ENCODE measurements at places on chromosomes 1 and 21.

GRCh38 chr1:204294357-204294756, 65.4 kb downstream of the PLEKHA6 start:
- DNase-seq, result peak; percentile 93

GRCh38 chr1:184110272-184111204, 59.0 kb downstream of the TSEN15 start:
- no peak for DNase-seq

DNA sequence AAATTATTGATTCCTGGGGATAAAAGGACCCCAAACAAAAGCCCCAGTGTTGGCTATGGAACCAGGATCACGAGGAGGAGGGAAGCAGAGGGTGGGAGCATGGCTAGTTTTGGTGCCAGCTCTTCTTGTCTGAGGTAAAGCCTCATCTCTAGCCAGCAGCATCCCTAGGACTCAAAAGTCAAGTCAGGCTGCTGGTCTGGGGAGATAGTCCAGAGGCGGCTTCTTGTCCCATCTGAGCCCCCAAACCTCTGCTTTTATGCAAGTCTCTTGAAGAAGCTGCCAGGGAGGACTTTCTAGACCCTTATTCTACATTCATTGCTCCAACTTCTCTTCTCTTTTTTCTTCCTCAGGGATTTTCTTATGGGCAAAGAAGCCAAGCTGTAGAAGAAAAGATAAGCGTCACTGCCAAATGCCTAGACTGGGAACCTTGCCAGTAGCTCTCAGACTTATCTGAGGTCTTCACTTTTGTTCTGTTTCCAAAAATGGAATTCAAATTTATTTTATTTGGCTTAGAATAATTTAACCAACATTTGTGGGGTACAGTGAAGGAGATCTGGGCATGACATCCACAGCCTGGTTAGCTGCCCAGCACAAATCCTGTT, 6.9 kb upstream of the ANKRD35 start:
- DNase-seq, result peak; percentile 51

DNA sequence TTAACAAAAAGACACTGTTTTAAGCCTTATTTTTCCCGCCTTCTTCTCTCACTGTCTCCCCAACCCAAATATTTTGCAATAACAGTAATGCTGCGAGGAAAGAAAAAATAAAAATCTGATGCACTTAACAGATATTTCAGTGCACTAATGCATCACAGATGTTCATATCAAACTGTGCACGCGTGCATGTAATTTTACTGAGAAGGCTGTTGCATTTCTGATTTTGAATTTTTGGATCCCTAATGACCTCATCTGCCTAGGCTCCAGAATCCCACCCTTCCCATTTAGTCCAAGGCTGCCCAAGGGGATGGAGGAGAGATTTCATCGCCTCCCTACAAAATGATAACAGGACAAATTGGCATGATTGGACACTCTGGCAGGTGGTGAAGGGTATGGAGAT, 5.5 kb downstream of the TRABD2B start:
- peak; percentile 26 for DNase-seq

GRCh38 chr1:221634606-221635005, 107.3 kb downstream of the DUSP10 start:
- no peak for DNase-seq

- DNase-seq, result no peak
These were observed 3.7 kb downstream of the MATN1 start for GRCh38 chr1:30719406-30720270.

DNA sequence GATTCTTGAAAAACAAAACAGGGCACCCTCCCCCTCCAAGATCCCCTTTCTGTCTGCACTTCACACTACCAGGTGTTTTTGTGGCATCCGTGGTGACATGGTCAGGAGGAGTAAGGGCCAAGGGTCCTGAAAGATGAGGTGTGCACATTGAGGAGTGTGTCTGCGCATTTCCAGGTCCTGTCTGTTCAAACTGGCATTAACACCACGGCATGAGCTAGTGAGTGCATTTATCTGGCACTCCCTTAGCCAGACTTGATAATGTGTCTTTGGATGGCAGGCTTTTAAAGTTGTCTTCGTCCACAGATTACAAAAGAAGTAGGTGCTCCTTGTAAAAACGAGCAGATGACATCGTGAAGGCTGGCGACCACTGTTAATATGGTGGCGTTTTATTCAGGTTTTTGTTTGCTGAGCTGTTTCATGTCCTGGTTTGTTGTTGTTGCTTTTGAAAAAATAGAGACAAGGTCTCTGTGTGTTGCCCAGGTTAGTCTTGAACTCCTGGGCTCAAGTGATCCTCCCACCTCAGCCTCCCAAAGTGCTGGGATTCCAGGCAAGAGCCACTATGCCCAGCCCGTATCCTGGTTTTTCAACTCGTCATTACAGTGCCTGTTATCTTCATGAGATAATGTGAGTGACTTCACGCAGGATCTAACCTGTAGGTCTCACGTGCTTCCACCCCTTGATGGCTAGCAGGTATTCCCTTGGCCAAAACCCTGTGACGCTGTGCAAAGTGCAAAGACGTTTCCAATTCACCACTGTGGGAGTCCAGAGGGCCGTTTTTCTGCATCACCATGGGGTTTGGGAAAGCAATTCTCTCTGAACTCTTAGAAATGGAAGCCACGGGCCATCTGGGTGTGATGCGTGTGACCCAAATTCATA, 4.2 kb downstream of the TMEM51 start:
- no peak for DNase-seq

DNA sequence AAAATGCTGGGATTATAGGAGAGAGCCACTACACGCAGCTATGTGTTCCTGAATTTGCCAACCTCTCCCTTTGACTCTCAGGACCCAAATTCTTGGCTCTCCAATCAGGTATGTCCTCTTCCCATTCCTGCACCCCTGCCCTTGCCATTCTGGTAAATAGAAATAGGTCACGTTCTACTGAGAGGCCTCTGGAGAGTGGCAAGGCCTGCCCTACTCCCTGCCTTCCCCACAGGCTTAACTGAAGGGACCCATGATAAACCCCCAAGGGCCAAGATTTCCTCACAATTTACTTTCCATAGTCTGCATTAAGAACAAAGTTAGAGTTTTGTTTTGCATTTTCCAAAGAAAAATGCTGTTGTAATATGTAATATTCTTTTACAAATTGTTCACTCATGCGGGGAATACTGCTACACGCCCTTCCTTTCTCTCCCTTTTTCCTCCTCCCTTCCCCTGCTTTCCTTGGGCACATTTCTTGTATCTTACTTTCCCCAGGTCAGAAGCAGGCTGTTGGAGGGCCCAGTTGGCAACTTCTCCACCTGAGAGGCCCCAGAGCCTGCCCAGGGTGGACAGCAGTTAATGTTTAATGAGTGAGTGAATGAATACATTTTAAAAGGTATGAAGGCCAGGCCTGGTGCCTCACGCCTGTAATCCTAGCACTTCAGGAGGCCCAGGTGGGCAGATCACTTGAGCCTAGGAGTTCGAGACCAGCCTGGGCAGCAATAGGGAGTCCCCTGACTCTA, 33.9 kb upstream of the PUM1 start:
- no peak for DNase-seq

GRCh38 chr1:194723067-194723466, 1536.7 kb upstream of the B3GALT2 start:
- DNase-seq, result peak; percentile 51

- peak; percentile 7 for DNase-seq
These were observed 41.2 kb downstream of the RRAGC start for GRCh38 chr1:38818175-38818976.

DNA sequence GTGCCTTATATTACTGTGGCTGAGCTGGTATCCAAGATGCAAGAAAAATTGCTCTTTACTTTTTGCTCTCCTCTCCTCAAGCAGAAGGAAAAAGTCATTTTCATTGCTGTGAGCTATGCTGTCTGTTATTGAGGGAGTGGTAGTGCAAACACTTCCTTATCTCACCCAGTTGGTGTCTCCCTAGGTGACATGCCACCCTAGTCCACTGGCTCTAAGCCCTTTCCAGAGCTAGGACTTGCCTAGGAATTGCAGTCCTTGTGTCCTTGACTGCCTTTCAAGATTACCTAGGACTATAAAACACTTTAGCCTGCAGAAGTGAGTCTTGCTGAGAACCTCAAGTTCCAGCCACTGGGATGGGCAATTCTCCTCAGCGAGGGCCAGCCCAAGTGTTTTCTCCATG, 458.3 kb downstream of the MRPL39 start:
- DNase-seq, result no peak

Measured in fibroblast of upper back skin (primary cell).